ENCODE measurements at places on chromosomes 16 and 17.

DNA sequence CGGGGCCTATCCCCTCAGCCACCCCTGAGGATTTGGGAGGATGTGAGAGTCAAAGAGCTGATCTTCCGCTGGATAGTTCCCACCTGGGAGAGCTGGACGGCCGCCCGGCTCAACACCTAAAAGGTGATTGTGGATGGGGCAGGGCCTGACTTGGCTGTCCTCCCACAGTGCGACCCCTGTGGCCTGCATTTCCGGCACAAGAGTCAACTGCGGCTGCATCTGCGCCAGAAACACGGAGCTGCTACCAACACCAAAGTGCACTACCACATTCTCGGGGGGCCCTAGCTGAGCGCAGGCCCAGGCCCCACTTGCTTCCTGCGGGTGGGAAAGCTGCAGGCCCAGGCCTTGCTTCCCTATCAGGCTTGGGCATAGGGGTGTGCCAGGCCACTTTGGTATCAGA, 4.5 kb downstream of the BCL6B start:
- no peak for DNase-seq

DNA sequence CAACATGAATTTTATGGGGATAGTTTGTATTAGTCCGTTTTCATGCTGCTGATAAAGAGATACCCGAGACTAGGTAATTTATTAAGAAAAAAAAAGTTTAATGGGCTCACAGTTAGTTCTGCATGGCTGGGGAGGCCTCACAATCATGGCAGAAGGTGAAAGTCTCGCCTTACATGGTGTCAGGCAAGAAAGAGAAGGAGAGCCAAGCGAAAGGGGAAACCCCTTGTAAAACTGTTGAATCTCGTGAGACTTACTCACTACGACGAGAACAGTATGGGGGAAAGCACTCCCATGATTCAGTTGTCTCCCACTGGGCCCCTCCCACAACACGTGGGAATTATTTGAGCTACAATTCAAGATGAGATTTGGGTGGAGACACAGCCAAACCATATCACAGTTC, 181.5 kb downstream of the PRKCA start:
- DNase-seq = no peak

GRCh38 chr17:39191750-39192510, 5.5 kb downstream of the CACNB1 start:
- no peak for DNase-seq

- no peak for DNase-seq
Observed at GRCh38 chr16:89038221-89038721, 55.4 kb upstream of the ACSF3 start.

- no peak for DNase-seq
Observed at GRCh38 chr17:40686192-40686591, 17.4 kb downstream of the KRT24 start.

- DNase-seq = no peak
Observed at GRCh38 chr16:1036726-1037393, 35.7 kb upstream of the SSTR5 start.

DNA sequence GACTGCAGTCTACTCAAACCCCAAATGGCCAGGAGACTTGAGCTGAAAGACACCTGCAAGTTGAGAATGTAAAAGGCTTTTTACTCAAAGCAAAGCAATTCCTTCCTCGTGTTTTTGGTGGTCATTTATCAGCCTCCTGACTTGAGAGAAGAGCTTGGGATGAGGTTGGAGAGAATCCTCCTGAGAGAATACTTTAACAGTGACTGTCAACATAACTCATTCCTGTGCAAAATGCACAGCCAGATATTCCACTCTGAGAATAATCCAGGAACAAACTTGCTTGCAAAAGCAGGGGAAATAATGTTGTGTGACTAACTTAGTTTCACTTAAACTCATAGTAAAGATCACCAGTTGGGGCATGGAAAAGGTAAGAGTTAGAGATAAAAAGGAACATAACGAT, 53.4 kb downstream of the SNTB2 start:
- DNase-seq = no peak

DNA sequence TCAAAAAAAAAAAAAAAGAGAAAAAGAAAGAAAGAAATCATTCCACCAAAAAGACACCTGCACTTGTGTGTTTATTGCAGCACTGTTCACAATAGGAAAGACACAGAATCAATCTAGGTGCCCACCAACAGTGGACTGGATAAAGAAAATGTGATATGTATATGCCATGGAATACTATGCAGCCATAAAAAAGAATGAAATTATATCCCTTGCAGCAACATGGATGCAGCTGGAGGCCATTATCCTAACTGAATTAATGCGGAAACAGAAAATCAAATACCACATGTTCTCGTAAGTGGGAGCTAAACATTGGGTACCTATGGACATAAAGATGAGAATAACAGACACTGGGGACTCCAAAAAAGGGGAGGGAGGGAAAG, 5.7 kb upstream of the C16orf92 start:
- no peak for DNase-seq

DNA sequence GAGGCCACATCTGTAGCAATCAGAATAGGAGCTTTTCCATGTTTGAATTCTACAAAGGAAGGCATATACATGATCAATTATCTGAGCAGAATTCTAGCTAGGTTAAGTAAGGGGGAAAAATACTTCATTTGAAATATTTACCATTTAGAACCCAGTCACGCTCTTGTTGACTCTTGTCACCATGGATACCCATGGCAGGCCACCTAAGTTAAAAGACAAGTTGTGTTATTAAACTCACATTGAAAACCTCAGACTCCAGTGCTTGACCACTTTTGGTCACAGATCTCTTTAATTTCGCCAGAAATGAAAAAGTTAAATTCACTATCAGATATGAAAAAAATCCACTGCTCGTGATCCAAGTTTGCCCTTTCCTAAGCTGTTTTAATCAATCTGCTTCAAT, 4.1 kb downstream of the DDX5 start:
- DNase-seq = no peak

DNA sequence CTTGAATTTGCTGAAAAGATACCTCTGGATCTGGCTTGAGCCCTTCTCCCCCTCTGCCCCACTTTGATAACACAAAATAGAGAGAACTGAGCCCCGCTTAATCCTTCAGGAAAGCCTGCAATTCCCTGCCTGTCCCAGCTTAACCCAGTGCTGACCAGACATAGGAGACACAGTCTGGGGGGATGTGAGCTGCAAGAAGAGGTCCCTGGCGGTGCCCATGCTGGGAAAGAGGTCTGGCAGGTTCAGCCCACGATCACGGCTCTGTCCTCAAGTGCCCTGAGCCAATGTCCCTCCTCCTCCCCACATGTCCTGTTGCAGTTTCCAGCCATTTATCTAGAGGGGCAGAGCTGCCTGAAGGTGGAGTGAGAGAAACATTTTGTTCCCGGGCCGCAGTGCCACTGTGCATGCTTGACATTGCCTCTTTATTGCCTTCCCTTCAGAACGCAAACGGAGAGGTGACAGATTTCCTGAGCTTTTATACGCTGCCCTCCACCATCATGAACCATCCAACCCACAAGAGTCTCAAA, 29.0 kb downstream of the PLCD3 start:
- DNase-seq = no peak

DNA sequence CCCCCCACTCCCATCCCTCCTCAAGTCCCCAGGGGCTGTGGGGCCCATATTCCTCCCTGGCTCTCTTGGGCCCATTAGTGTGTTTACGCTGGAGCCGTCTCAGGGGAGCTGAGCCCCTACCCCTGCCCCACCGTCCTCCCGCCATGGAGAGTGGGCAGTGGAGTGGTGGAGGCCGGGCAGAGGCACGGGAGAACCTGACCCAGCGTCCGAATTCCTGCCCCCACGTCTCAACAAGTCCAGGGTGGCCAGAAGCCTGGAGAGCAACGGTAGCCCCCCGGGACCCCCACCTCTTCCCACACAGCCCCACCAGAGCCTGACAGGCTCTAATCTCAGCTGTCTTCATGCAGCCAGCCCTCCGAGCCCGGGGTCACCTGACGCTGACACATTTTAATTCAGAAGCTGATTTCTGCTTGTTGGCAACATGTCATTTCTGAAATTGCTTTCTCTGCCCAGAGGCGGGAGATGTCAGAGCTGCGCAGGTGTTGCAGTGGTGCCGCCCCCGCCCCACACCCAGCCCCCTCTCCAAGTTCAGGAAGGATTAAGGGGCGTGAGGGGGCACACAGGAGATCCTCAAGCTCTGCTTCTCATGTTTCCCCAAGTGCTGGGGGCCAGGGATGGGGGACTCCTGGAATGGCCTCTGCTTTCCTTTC, 32.6 kb downstream of the WNT9B start:
- no peak for DNase-seq

DNA sequence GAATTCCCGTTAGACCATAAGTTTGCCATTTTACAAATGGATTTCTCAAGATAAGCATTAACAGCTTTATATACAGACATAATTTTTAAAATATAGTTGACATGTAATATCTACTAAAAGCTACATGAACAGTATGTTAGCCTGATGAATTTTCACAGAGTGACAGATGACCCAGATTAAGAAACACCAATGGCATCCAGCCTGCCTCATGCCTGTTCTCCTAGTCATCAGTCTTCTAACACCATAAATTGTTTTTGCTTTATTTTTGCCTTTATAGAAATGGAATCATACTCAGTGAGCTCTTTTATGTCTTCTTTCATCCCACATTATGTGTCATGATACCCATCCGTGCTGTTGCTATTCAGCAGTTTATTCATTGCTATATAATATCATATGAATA, 80.0 kb downstream of the ATF7IP2 start:
- no peak for DNase-seq

DNA sequence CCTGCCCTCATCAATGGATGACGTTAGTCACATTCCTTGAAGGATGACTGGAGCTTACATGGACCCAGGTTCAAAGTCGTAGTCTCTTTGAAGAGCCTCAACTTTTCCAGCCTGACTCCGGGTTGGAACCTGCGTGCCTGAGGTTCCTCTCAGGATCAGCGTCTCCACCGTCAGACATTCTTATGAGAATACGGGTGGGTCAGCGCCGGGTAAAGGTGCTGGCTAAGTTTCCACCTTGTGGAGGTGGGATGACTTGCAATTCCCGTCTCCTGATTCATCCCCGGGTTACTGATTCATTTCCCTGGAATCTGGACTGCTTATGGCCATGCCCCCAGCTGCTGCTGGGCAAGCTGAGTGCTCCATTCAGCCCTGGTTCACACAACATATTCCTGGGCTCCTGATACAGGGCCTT, 38.9 kb upstream of the CMIP start:
- no peak for DNase-seq

DNA sequence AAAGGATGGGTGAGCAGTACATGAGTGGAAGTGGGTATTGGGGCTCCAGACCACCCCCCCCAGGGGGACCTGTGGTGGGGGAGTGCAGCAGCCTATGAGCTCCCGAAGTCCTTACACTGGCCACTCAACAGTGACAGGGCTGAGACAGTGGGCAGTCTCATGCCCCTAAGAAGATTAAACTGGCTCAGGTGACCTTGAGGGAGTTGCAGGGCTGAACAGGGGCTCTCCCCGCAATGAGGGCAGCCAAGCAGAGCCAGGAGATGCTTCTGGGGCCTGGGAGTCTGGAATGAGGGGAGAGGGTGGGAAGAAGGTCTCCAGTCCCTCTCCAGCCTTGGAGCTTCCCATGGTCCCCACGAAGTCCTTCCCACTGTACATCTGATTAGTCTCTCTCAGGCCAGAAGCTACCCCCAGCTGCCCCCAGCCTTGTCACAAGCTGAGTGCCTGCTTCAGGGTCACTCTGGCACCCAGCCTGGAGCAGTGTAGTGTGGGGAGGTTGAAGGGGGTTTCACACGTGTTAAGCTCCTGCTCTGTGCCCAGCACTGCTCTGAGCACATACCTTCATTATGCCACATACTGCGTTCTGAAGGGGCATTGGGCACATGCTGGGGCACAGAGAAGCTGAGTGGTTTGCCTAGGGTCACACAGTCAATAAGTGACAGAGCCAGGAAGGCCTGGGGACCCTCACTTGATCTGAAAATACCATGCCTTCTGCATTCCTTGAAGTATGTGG, 1.0 kb upstream of the CDH16 start:
- no peak for DNase-seq

GRCh38 chr17:65696739-65697394, 135.4 kb upstream of the AXIN2 start:
- DNase-seq = no peak

- DNase-seq = no peak
Observed at GRCh38 chr16:75011634-75012307, 12.9 kb downstream of the ZNRF1 start.

DNA sequence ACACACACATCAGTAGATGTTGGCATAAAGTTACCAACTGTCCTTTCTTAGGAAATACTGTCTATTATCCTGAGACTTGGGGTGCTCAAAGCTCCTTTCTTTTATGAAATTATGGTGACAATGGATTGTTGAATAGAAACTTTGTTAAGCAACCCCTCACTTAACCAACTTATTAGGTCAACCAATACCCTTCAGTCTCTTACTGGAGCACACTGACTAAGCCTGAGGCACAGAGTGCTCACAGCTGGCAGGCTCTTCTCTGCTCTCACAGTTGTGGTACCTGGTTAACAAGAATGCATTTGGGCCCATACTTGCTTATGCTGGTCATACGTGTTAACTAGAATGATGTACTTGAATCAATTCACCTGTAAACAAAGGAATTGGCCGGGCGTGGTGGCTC, 24.8 kb downstream of the CD300LF start:
- no peak for DNase-seq

GRCh38 chr16:68351991-68352431, 41.2 kb downstream of the PRMT7 start:
- DNase-seq = no peak

DNA sequence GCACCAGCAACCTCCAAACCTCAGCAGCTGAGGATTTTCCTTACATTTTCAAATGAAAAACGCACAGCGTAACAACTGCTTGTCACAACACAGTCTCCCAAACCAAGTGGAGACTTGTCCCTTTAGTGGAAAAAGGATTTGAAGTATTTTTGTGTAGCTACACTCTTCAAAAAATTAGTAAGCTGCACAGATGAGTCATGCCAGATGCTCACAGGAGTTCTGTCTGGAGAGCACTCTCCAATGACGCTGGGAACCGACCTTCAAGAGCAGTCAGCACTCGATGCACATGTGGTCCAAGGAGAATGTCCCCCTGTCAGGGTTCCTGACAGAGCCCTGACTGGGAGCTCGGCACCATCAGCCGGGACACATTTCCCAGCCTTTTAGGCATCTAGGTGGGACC, 39.8 kb downstream of the MAP1LC3B start:
- no peak for DNase-seq

DNA sequence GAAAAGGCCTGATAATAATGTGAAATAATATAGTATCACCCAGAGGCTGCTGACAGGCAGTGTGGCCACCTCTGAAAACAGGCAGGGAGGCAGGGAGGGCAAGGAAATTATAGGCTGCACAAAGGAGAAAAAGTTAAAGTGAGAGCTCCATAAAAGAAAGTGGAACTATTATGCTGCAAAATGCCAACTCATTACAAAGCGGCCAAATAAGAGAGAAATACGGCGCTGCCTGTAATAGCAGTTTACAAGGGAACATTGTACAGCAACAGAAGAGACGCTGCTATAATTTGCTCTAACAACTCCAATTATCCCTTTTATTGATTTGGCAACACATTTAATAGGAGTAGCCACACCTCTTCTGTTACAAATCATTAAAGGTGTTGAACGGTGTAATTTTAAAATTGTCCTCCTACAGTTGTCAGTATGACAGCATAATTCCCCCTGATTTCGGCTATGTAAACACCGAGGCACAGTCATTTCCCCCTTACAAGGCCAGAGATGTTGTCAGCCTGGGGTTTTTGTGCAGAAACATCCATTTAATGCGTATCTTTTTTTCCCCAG, 120.3 kb downstream of the MRM1 start:
- no peak for DNase-seq
